NCI-H2029 treated with DMSO at 0.1 percent for 48 hours (cell line): ENCODE measurements at places on chromosomes 5 and 9.
A peak's percentile ranks its signal among the peaks of the same experiment; 100 is the strongest.

GRCh38 chr5:154351141-154351540, 94.7 kb upstream of the SAP30L start:
- no peak for DNase-seq

DNA sequence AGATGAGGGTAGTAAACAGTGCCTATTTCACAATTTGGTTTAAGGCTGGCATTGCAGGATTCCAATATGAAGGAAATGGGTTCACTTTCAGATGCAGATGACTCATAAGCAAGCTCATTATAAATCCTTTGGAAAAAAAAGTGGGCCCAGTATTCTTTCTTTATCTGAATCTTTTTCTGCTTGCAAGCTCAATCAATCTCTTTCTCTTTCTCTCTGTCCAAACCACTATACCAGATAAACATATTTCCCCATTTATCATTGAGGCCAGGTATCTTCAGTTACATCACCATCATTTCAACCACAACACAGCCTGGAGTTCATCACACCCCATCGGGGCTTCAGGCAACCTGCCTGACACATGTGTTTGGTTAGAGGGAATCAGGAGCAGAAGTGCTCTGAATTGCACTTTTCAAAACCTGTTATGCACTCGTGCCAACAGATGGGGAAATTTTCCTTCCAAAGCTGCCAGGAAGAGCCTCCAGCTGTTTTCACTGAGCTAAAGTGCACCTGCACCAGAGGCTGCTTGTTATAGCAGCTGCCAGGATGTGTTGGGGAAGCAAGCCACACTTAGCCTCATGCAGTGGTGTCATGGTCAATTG, 30.0 kb upstream of the MAMDC2 start:
- DNase-seq, result peak; percentile 35

GRCh38 chr5:151196556-151197290, 27.2 kb downstream of the CCDC69 start:
- no peak for DNase-seq

DNA sequence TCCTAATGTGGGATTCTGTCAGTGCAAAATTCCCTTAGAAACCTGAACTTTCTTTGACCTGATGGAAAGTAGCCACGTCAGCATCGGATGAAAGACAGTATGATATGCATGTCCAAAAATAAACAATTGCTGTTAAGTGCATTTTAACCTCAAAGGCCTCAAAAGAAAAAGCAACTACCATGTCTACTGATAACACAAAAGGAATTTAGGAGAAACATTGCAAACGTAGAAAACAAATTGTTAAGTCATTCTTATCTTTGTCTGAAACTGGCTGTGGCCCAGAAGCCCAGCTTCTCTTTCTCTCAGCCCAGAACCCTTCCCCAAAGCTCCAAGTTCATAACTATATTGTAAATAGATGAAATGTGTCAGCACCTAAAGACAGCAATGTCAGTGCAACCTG, 11.1 kb upstream of the LHFPL2 start:
- DNase-seq, result no peak

GRCh38 chr5:55226027-55226933, 835 bp downstream of the MCIDAS start:
- peak; percentile 66 for DNase-seq

- no peak for DNase-seq
Observed at GRCh38 chr5:66967102-66967501, 229.5 kb downstream of the CD180 start.

GRCh38 chr9:134554373-134555093, 87.1 kb upstream of the COL5A1 start:
- no peak for DNase-seq

- DNase-seq, result no peak
Observed at GRCh38 chr5:65928322-65928752, 2.0 kb downstream of the ERBIN start.

DNA sequence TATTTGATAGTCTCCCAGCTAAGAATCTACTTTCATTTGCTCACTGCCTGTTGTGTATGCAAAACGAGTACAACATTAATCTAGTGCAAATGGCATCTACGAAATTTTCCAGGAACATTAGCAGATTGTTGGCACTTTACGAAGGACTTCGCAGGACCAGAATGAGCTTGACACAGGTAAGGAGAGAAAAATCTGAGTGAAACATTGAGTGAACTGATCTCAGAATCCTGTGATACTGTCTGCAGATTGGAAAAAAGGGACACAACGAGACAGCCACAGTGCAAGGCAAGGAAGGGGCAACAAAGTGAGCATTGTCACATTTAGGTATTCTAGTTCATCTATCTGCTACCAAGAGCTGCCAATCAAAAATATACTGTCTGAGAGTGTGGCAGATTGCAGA, 350.5 kb downstream of the ZNF608 start:
- DNase-seq, result no peak

DNA sequence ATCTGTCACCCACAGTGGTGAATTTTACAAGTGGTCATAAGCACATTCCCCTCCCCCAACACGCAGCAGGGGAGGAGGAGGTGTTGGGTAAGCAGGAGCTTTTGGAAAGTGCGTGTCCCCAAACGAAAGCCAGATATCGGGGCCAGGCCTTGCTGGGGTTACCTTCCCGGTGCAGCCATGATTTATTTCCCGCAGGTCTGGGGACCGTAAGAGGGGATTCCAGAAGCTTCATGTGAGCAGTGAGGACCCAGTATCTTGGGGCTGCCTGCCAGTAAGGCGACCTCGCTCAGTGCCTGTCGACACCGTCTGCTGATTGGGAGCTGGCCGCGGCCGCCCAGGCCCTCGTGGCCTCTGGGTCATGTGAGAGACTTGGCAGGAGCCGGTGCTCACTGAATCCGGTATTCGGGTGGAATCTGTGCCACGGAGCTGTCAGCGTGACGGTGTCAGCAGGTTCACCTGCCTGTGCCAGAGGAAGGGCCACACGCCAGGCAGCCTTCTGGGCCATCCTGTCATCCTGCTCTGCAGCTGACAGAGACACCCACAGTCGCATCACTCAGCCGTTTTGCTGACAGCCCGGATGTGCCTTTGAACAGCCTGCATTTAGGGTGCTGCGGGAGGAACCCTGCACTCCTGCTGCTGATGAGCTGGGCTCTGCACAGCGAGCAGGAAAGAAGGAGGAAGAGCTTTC, 37.3 kb downstream of the SEC61B start:
- peak; percentile 55 for DNase-seq

GRCh38 chr9:104264431-104264830, 170.3 kb downstream of the SMC2 start:
- DNase-seq, result no peak

DNA sequence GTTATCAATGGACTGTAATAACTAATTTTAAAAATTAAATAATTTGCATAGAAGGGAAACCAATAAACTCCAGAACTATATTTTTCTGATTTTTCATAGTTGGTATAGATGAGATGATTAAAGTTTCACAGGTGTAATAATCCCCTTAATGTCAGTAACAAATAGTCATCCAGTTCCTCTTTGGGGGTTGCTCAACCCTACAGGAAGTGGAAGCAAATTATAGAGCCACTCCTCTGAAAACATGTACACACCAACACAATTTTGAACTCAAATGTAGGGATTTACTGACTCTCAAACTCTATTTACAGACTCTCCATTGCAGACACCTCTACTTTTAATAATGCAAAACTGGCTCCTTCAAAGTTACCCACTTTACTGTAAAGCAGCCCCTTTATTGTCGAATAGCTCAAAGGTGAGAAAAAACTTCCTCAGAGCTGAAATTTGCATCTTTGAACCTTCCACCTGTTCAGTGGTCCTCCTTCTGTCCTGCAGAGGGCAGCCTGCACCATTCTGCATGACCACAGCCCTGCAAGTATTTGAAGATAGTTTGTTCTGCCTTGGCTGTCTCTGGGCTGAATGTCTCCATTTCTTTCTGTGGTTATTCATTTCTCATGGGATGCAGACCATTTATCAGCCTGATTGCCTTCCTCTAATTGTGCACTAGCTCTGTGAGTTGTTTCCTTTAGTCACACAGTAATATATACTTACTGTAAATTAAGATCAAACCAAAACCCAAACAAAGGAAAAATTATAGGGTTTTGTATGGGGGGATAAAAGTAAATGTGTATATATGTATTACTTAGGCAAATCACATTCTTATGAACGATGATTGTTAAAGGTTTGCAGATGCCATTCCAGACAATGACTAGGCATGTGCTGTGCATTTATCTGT, 383.2 kb upstream of the SGCD start:
- DNase-seq, result peak; percentile 8

GRCh38 chr5:172844577-172844838, 10.5 kb downstream of the ERGIC1 start:
- DNase-seq, result no peak

DNA sequence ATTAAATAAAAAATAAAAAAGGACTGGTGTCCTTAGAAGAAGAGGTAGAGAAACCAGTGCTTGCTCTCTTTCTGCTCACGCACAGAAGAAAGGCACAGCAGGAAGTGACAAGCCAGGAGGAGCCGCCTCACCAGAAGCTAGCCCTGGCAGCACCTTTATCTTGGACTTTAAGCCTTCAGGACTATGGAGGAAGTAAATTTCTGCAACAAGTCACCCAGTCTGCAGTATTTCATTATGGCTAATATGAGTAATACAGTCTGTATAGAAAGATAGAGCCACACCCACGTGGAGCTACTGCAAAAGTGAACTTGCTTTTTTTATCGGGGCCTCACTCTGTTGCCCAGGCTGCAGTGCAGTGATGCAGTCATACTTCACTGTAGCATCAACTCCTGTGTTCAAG, 68.4 kb downstream of the PDZD2 start:
- no peak for DNase-seq

- no peak for DNase-seq
Observed at GRCh38 chr5:128093368-128093767, 9.8 kb downstream of the SLC12A2 start.

GRCh38 chr5:93382188-93382825, 198.7 kb downstream of the NR2F1-AS1 start:
- no peak for DNase-seq

- no peak for DNase-seq
Observed at GRCh38 chr9:69900406-69900805, 79.8 kb downstream of the CFAP95 start.

GRCh38 chr5:112546946-112547592, 128.0 kb upstream of the EPB41L4A start:
- peak; percentile 3 for DNase-seq

DNA sequence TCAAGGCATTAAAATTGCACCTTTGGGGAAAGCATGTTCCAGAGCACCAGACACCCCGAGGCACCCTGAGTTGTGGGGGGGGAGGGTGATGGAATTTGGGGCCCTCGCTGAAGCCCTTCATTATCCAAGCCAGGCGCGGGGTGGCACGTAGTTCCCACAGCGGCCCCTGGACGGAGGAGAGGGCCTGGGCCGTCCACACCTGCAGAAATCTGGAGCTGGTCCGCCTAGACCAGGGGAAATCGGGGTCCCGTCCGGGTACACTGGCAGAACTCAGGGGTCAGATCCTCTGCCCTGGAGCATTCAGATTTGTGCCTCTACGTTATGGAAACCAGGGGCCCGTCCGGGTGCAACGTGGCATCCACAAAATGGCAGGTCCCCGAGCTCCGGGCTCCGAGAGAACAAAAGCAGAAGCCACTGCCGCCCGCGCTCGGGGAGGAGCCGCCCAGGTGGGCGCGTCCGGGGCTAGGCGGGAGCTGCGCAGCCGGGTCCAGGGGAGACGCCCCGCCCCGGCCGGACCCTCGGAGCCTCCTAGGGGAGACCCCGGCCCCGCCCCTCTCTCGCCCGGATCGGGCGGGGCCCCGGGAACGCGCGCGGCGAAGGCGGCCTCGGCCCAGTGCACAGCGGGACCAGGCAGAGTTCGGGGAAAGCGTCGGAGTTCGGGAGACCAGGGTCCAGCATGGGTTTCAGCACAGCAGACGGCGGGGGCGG, at the start of gene PLEKHG4B:
Gene PLEKHG4B (plus strand): TSS at position 613 of the 708 bp plus-strand sequence. CDS start 64 bp downstream, at position 677.
- DNase-seq, result no peak

- DNase-seq, result no peak
Observed at GRCh38 chr5:86806206-86806605, 188.5 kb downstream of the COX7C start.

DNA sequence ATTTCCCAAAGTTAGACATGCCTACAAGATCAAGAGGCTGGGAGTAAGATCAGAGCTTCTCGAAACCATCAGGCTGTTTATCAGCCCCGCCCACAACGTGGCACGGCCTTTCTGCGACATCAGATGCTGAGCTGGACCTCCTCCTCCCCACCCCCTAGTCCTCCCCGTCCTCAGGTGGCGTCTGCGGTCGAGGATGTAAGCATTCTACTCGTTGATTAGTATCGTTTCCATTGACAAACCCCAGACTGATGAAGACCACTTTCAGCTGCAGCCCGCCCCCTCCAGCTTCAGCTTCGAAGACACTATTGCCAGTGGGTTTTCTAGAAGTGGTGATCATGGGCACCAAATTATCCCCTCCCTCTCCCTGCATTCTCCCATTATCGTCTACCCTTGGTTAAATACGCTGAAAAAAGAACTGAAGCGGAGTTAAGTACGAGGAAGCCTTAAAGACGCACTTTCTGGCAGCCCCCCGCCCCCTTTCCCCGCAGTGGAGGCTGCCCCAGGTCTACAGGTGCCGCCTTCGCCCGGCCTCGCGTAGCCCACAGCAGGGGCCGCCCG, 1.1 kb downstream of the PPIC start:
- DNase-seq, result peak; percentile 18

DNA sequence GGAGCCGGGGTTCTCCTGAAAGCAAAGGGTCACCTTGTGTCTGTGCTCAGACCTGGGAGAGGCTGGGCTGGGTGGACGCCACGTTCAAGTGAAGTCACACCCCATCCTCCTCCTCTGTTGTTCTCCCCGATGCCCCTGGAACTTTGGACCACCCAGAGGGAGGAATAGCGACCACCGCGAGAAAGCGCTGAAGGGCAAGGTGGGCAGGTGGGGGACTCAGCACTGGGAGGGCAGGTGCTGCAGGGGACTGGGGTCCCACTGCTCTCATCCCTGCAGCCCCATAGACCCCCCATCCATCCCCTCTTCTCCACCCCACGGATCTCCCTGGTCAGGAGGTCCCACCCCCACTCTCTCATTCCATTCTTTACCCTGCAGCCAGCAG, 48.8 kb upstream of the COL5A1 start:
- DNase-seq, result no peak

GRCh38 chr9:70136632-70137031, 93.0 kb downstream of the MAMDC2 start:
- no peak for DNase-seq

DNA sequence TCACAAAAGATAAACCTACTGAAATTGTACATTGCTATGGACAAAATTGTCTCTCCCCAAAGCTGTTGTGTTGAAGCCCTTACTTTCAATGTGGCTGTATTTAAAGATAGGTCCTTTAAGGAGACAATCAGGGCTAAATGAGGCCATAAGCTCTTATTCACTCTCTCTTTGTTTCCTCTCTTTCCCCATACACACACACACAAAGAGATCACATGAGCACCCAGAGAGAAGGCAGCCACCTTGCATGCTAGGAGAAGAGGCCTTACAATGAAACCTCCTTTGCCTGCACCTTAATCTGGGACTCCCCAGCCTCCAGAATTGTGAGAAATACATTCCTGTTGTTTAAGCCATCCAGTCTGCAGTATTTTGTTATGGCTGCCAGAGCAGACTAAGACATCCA, 1295.6 kb upstream of the CDH6 start:
- DNase-seq, result no peak
